ENCODE measurements at places on chromosomes 6 and 20.

- no peak for DNase-seq
Observed at GRCh38 chr6:6332811-6333244, 12.4 kb upstream of the F13A1 start.

GRCh38 chr6:33856655-33857054, 52.9 kb upstream of the MLN start:
- no peak for DNase-seq

- DNase-seq = no peak
Observed at GRCh38 chr6:111973118-111973761, 80.7 kb upstream of the CCN6 start.

DNA sequence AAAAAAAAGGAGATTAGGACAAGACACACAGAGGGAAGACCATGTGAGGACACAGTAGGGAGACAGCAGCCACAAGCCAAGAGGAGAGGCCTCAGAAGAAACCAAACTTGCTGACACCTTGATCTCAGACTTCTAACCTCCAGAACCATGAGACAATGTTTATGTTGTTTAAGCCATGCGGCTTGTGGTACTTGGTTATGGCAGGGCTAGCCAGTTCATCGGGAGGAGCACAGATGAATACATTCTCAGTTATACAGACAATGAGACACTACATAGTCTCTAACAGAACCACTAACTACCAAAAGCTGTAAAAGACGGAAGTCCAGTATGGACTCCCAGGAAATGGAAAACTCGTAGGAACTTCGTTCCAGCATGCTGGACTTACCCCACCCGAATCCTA, 116.8 kb downstream of the MBOAT1 start:
- DNase-seq = no peak

DNA sequence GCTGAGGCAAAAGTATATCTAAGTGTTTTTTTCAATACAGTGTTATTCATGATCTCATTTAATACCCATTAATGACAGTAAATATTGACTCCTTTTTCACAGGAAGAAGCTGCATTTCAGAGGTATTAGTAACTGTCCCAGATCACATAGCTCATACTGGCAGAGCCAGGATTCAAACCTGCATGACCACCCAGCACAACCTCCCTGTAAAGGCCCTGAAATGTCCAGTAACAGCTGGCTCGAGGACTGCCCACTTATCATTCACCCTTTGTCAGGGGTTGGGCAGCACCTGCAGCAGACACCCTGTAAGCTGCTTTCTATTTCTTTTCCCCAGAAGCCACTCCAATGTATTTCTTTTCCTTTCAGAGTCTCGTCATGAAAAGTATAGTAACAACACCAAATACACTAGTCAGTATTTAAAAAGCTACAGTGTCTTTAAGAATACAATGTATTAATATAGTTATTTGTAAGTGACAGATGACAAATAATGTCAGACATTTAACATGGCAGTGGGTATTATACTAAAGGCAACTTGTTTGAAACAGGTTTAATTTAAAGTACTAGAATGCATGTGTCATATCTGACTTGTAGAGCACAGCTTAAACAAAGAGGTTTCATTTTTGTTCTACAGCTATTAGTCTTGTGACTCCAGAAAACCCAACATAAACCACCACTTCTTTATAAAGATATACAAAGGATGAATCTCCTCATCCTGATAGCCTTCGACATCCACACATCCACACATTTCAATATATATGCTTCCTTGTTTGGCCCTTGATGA, 841.6 kb upstream of the GJE1 start:
- DNase-seq = no peak

DNA sequence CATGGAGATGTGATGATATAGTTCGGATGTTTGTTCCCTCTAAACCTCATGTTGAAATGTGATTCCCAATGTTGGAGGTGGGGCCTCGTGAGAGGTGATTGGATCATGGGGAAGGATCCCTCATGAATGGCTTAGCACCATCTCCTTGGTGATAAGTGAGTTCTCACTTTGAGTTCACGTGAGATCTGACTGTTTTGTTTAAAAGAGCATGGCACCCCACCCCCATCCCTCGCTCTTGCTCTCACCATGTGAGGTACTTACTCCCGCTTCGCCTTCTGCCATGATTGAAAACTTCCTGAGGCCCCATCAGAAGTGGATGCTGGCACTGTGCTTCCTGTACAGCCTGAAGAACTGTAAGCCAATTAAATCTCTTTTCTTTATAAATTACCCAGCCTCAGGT, 10.9 kb downstream of the SLC32A1 start:
- no peak for DNase-seq

GRCh38 chr20:59087829-59088433, 45.3 kb upstream of the PRELID3B start:
- peak; percentile 64 for DNase-seq

DNA sequence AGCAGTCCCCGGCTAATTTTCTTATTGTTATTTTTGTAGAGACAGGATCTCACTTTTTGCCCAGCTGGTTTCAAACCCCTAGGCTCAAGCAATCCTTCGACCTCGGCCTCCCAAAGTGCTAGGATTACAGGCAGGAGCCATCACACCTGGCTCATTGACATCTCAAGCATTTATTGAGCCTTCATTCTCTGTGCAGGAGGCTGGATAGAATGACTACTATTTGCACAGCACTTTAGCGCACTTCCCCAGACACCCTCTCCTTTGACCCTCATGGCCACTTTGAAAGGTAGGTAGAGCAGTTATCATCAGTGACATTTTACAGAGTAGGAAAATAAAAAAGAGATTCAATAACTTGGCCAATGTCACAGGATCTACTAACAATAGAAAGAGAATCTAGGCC, 124.0 kb upstream of the STXBP5 start:
- DNase-seq = no peak

DNA sequence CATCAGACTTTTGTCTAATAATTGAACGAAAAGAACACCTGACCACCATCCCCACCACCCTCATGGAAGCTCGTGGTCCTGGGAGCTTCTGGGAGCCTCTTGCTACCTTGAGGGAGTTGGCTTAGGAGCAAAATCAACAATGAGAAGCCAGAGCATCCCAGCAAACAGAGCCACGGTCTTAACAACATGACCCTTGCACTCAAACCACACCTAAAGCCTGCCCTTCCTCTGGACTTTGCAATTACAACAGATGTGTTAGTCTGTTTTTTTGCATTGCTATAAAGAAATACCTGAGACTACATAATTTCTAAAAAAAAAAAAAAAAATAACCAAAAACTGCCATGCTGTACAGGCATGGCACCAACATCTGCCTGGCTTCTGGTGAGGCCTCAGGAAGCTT, 9.5 kb upstream of the RBM24 start:
- DNase-seq = no peak

- DNase-seq = peak; percentile 41
Observed at GRCh38 chr6:139029470-139030227, 1.1 kb downstream of the ABRACL start.

- no peak for DNase-seq
Observed at GRCh38 chr6:16063580-16063979, 65.3 kb upstream of the MYLIP start.

DNA sequence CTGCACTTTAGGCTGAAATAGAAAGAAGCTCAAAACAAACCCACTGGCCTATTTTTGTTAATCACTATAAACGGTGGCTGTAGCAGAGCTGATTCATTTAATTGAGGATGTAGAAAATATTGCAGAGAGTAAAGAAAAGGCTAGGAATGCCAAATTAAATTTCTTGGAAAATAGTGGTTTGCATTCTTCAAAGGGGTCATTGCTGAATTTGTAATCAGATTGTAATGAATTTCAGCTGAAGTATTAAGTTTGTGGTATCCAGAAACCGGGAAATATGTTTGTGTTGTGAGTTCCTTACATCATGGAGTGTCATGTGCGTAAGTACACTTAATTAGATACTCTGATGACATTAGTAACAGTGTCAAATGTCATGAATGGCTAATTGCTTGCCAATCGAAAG, 203.0 kb downstream of the SAMD5 start:
- DNase-seq = no peak

DNA sequence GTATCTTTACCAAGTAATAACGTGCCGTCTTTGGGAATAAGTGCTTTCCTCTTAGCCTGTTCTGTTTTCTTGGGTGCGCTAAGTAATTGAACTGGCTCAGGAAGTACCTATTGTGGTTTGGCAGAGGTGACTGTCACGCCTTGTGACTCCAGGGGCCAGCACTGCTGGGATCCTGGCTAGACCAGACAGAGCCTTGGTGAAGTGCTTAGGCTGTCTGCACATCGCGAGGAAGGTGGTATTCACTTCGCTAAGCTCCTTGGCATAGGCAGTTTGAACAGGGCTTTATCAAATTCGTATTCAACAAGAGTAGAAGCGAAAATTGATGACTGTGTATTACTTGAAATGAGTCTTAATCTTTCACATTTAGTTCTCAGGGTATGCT, 17.6 kb downstream of the PRDM1 start:
- DNase-seq = no peak

DNA sequence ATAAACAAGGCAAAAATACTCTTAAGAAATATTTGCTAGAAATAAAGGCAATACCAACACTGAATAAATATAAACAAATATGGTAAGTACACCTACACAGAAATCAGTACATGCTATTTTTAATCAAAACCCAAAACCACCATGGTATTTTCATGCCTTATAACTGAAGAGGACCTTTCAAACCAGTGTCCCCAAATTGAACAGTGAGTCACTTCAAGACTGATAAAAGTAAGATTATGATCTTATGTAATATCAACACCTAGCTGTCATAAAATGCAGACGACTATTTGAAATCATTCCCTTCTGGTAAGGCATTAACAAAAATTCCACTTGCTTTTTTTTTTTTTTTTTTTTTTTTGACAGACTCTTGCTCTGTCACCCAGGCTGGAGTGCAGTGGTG, 156.8 kb upstream of the RUNX2 start:
- no peak for DNase-seq

DNA sequence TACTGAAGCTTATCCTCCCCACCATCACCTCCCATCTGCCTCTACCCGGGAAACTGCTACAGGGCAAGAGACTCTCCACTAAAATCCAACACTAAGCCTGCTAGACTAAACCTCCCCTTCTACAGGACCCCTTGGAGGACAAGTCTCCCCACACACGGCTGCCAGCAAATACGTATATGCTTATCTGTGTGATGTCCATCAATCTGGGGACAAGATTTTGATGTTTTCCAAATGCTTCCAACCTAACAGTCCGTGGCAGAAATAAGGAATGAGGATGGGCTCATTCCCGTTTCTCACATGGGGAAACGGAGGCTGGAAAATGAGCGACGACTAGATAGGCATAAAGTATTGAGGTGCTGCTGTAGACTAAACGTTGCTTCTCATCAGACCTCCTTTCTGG, 1.8 kb downstream of the KCNK5 start:
- DNase-seq = no peak

DNA sequence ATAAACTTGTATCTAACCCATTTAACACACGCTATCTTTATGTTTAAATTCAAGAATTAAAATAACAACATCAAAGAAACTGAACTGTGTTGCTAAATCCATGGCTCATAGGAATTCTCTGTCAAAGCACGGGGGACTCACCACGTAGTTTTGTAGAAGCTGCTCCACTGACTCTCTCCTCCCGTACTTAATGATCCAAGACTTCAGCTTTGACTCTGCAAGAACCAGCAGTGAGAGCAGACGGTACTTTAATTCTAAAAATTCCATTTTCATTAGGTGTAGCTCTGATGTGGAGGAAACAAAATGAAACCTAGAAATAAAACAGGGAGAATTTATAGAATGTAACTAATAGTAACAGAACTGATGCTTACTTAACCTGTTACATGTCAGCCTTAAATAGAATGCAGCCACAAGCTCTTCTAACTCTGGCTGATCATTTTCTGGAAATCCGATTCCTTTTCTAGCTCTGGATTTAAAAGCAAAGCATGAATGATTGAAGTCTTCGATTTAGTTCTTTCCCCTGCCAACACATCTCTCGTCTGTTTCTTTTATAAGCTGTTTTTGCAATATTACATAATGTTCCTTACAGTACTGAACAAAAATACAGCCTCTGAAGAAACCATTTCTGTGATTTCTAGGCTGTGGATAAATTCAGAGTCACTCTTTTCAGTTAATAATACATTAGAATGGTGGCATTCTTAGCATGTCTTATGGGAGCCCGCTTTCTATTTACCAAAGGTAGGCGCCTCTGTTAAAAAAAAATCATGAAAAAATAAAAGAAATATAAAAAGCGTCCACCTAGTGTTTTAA, 165.5 kb downstream of the SYNE1 start:
- DNase-seq = no peak

DNA sequence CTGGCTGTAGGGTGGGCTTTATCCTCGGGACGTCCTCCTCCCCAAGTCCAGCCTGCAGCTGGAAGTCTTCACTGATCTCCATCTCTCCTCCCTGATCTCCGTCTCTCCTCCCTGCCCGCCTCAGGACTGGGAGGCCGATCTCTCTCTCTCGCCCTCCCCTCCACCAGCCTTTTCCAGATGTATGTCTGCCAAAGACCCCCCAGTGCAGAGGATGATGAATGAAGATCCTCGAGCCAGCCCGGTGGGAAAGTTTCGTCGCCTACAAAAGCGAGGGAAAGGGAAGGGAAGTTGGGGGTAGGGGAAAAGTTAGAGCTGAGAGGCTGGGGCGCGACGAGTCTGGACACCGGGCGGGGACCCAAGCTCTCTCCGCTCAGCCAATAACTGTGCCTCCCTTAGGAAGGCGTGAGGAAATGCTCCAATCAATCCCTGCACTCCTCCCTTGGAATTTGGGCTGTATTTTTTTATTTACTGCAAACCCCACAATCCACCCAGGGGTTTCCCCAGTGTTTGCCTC, 595 bp upstream of the SRF start:
- no peak for DNase-seq

GRCh38 chr20:48919336-48919881, 2.1 kb upstream of the ARFGEF2 start:
- no peak for DNase-seq

DNA sequence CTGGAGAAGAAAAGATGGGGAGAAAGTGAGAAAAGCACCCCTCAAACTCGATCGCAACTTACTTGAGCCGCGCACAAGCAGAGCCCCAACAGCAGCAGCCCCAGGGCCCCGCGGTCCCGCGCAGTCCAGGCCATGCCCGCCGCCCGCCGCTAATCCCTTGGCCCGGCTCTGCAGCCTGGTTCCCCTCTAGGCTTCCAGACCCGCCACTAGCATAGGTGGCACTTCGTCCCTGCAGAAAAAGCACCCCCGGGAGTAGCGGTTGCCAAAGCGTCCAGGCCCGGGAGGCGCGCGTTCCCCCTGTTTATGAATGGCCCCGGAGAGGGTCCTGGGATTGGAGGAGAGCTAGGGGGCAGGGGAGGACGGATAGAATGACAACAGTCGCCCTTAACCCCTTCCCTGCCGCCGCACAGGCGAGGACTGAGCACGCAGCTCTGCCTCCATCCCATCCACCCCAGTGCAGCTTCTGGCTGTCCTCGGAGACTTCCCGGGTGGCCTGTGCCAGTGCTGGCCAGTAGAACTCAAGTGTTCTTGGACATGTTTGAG, 19.9 kb downstream of the COL9A1 start:
- DNase-seq = peak; percentile 17

- no peak for DNase-seq
Observed at GRCh38 chr6:134009876-134010275, 42.5 kb downstream of the SLC2A12 start.

All from progenitor cell of endocrine pancreas (in vitro differentiated cells).